Fibroblast of upper back skin (primary cell): ENCODE measurements at places on chromosomes 1 and 21.

DNA sequence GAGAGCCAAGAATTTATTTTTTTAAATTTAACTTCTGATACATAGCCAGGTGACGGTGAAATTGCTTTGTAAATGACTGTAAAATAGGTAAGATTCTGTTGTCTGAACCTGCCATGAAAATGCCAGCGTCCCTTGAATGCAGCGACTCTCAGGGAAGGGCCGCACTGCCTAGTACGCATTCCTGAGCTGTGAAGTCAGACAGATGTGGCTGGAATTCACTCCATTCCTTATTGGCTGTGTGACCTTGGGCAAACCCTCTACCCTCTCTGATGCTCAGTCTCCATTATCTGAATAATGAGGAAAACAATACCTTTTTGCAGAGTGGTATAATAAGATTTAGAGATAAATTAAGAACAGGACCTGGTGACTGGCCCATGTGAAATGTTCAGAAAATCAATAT lies 167.1 kb upstream of the DAB1 start:
- no peak for DNase-seq

GRCh38 chr1:2312515-2313301 lies 78.6 kb downstream of the MORN1 start:
- DNase-seq, result no peak

- no peak for DNase-seq
Measured at GRCh38 chr1:160818207-160818937, 22.4 kb downstream of the LY9 start.

GRCh38 chr21:32425628-32426027 lies 13.1 kb downstream of the EVA1C start:
- DNase-seq, result no peak

GRCh38 chr1:114316204-114316603 lies 162.5 kb upstream of the SYT6 start:
- DNase-seq, result no peak

- DNase-seq, result no peak
Measured at GRCh38 chr1:1132042-1132950, 16.4 kb upstream of the C1orf159 start.

DNA sequence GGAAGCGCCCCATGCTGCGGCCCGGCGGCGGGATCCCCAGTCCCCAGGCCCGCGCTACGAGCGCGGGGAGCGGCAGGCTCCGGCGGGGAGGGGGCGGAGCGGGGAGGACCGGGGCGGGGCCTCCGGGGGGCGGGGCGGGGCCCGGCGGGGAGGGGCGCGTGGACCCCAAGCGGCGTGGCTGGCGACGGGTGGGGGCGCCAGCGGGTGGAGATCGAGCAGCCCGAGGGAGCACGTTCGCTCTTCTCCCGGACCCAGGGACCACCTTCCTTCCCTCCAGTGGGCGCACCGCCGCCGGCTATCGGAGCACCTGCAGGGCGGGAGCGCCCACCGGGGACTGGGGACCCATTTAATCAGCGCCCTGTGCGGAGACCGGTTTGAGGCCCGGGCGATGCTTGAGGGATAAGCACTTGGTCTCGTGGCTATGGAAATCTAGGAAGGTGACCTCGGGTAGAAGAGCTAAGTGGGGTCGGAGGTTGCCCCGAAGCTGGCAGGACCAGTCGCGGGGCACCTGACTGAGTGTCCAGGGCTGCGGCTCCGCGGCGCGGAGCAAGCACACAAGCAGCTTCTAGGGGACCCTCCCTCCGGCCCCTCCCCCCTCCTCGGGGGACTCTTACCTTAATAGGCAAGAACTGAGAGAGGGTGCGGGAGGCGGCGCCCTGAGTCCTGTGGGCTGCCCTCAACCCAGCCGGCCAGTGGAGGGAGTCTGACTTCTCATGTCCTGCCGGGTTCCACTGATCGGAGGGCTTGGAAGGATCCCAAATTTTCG lies at the start of gene TSPAN2:
TSPAN2 (minus strand) TSS at position 84 of the 766 bp plus-strand sequence; CDS start at position 13, 71 bp downstream.
- peak; percentile 45 for DNase-seq

DNA sequence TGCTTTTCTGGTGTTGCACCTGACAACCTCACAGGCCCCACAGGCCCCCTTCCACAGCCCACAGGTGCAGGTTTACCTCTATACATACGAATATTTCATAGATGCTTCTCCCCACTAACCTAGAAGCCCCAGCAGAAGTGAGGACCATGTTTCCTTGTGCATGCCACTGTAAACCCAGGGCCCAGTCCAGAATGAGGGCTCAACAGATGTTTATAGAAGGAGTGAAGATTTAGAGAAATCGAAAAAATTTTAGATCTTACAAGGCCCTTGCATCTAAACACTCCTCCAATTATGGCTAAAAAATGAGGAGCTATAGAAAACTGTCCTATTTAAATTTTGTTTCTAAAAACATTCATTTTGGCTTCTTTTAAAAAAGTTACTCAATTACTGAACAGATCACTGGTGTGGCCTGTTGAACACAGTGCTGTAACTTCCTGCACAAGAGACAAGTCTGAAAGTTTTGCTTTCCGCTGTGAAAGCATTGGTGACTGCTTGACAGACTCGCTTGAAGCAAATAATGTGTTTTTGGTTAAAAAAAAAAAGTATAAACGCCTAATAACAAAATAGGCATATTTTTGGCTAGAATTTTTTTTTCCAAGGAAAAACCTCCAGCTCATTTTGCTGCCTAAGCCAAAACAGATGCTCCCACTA lies 1.2 kb downstream of the ABCB10 start:
- DNase-seq, result no peak

DNA sequence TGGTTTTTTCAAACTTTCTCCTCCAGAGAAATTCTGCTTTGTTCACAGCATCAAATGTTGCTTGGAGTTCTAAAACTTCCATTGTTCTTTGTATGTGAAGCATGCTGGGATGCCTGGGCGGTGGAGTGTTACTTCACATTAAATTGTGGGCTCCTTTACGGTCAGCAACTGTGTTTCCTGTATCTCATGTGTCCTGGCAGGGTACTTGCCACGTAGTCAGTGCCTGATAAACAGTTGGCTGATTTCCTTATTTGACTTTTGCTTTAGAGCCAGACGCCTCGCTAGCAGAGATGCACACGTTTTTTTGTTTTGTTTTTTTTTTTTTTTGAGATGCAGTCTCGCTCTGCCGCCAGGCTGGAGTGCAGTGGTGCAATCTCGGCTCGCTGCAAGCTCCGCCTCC lies 96.7 kb downstream of the UCK2 start:
- DNase-seq, result no peak

DNA sequence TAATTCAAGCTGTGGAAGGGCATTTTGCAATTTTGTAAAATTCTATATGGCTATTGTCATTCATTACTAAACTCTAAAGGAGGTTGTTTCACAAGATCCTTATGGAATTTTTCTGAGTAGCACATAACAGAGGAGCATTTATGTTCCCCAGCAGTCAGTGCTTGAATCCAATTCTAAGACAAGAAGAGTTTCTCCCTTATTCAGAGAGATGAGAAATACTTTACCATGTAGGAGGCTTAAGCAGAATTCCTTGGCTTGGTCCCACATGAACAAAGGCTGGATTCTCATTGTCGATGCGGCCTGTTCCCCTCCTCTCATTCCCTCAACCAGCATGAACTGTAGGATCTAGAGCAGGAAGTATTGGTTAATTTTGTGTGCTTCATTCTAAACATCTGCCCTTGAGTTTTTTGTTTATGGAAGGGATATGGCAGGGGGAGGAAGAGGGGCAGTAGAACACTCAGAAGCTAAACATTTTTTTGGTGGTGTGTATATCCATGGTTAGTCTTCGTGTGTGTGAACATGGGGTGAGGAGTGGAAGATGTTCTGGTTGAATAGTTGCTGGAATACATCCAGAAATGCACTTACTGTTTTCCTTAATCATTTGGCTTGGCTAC lies 74.3 kb downstream of the LAMC1 start:
- peak; percentile 80 for DNase-seq

DNA sequence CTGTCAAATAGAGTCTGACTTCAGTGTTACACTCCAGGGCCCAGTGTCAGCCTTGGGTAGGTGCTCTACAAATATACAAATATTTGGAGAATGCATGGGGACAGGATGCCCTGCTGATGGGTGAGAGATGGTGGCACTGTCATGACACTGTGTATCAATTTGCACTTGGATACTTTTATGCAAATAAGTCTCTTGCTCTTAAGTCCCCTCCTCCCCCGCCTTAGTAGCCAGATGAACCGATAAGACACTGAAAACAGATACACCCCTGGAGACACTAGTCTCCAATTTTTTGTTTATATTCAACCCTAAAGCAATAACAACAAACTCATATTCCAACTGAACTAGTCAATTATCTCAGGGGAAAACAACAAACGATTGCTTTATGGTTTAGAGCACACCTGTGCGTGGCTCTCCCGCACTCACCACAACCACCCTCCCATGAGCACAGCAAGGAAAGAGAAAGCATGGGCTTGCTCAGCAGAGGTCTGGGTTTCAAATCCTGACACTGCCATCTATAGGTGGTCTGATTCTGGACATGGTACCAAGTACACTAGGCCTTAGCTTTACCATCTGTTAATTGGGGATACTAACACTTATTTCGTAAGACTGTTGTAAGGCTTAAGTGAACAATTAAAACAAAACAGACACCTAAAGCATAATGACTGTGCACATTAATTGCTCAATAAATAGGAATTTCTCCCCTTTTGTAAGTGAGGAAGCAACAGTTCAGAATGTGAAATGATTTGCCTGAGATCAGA lies 50.3 kb downstream of the HIVEP3 start:
- DNase-seq, result no peak

GRCh38 chr1:94121411-94121821 lies 468 bp upstream of the ABCA4 start:
- no peak for DNase-seq

- no peak for DNase-seq
Measured at GRCh38 chr1:154520333-154520732, 18.1 kb upstream of the SHE start.

DNA sequence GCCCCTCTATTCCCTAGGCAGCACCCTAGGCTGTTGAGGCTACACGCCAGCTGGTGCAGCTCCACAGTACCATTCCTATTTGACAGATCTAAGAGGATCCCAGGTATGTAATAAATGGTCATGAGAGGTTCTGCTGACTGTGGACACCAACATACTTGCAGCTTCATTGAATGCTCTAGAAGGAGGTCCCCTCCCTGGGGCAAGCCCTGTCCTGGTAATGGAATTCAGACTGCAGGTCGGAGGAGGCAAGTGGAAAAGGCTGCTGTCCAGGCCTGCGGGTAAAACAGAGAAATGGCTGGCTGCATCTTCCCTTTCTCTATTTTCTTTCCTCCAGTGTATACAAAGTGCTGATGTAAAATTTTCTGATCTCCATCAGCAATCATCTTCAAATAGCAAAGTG lies 66.1 kb upstream of the ZNF648 start:
- no peak for DNase-seq

DNA sequence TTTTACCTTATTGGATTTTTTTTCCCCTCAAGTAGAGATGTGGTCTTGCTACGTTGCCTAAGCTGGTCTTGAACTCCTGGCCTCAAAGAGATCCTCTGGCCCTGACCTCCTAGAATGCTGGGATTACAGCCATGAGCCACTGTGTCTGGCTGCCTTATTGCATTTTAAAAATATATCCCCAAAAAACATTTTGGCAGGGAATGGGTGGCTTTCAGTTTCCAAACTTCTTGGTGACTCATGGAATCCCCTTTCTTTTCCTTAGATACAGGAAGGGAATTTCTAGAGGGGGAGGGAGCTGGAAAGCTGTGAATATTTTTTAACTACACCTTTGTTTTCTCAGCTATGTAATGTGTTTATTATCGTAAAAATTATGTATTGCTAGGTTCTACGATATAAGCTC lies 73.3 kb downstream of the SNRPE start:
- peak; percentile 16 for DNase-seq

DNA sequence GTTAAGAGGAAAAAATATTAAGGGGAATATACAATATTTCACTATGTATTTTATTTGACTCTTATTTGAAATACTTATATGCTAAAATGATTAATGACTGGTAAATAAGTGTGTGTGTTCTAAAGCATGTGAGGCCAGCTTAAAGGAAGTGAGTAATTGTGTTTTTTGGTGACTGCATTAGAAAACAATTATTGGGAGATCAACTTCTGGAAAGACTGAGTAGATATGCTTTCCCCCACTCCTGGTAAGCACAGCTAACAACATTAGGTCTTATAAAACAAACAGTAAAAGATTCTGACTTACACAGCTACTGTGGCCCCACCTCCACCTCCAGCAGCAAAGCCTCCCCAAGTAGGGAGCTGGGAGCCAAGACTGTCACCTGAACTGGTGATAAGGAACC lies 403.0 kb downstream of the SRGAP2C start:
- DNase-seq, result no peak

DNA sequence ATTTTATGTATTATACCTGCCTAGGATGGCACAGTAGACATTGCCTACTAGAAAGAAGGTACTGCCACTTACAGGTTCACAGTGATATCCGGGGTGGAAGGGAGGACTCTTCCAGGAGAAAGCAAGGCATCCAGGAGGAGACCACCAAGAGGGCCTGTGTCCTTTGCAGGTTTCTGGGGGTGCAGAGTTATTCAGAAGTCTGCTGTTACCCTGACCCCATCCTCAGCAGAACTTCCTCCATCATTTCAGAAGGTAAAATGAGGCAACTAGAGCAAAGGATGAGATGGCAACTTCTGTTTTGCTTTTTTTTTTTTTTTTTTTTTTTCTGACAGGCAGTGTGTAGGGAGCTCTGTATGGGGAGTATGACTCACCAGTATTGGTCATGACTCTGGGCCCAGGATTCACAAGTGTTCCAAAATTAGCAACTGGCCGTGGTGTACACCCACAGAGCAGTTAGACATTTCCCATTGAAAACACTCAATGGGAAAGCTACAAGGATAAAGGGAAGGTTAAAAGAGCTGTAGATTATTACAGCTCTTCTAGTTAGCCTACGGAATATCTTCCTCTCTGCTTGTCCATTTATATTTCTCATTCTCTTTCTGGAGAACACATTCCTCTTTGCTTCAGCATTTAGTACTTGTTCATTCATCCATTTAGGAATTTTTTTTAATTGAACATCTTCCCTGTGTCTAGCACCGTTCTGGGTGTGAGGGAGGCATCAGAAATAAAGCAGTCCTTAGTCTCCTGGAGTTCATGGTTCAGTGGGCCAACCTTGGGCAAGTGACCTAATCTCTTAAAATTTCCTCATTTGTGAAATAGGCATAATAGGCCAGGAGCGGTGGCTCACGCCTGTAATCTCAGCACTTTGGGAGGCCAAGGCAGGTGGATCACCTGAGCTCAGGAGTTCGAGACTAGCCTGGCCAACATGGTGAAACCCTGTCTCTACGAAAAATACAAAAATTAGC lies 50.5 kb upstream of the PPP2R5A start:
- DNase-seq, result peak; percentile 95

- DNase-seq, result no peak
Measured at GRCh38 chr1:206885341-206886060, 11.7 kb upstream of the IL24 start.

GRCh38 chr1:107750364-107750959 lies 214.5 kb downstream of the VAV3 start:
- DNase-seq, result peak; percentile 79

- no peak for DNase-seq
Measured at GRCh38 chr1:212586206-212587015, 22.1 kb upstream of the ATF3 start.

GRCh38 chr21:41717573-41718330 lies 49.1 kb downstream of the RIPK4 start:
- no peak for DNase-seq

- no peak for DNase-seq
Measured at GRCh38 chr21:44816761-44817505, 929 bp downstream of the SUMO3 start.

GRCh38 chr1:96427616-96428015 lies 294.0 kb upstream of the PTBP2 start:
- peak; percentile 8 for DNase-seq

- peak; percentile 99 for DNase-seq
Measured at GRCh38 chr21:37267269-37268185, at the start of gene VPS26C. Gene VPS26C (minus strand): TSS chr21:37267334. CDS start chr21:37267294, 40 bp downstream.
